ENCODE measurements at places on chromosomes 5 and 9.

DNA sequence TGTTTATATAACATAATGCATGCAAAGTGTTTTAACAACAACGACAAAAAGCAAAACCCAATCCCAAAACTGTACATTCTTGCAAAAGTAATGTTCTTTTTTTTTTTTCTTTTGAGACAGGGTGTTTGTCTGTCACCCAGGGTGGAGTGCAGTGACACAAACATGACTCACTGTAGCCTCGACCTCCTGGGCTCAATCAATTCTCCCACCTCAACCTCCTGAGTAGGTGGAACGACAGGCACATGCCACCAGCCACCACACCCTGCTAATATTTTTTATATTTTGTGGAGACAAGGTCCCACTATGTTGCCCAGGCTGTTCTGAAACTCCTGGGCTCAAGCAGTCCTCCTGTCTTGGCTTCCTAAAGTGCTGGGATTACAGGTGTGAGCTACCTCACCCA lies 13.6 kb upstream of the HAVCR1 start:
- H3K4me1 ChIP-seq, result no peaks in the 10 kb centered on the region
- H3K27me3 ChIP-seq, result no peaks in the 10 kb centered on the region
- no peak for DNase-seq

GRCh38 chr5:51033215-51033614 lies 350.0 kb upstream of the ISL1 start:
- H3K27ac ChIP-seq, result no peak overlapping the region
- H3K27me3 ChIP-seq, result no peaks in the 10 kb centered on the region
- no peaks in the 10 kb centered on the region for H3K36me3 ChIP-seq
- no peak overlapping the region for H3K4me3 ChIP-seq
- no peak for DNase-seq

DNA sequence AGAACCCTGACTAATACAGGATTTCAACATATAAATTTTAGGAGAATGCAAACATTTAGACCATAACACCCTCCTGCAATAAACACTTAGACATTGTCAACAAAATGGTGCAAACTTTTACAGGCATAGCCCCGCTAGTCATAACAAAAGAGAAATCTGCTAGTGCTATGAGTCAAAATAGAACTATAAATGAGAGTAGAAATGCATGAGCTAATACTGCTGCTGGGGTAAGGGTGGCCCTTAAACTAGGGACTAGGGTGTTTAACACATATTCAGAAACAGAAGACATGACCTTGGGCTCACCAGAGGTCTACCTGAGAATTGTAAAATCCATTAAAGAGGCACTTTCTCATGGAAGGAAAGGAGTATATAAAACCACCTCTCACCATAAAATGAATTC lies 131.6 kb downstream of the TLR4 start:
- no peak for DNase-seq
- no peaks in the 10 kb centered on the region for H3K36me3 ChIP-seq
- no peaks in the 10 kb centered on the region for H3K27me3 ChIP-seq
- H3K4me1 ChIP-seq, result no peaks in the 10 kb centered on the region
- H3K27ac ChIP-seq, result no peak overlapping the region

DNA sequence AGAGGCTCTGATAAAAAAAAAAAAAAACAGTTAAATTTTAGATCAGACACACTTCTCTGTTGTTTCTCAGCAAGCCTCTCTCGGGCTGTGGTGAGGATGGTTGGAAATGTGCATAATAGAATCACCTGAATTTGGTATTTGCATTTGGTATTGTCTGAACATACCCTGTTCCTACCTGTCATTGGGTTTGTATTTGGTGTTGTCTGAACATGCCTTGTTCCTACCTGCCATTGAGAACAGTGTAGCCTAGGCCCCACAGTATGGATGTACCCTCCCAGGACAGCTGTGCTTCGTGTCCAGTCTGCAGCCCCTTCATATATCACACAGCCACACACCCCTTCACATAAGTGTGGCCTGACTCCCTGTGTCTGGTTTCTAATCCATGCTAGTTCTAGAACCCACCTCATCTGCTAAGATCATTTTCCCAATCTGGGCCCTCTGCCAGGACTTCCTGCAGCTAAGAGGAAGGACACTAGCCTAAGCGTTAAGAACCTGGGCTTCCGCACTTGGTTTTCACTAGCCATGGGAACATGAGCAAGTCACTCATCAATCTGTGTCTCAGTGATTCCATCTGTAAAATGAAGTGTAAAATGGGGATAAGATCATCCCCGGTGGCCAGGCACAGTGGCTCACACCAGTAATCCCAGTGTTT lies 49.2 kb downstream of the ITGA2 start:
- DNase-seq, result no peak
- no peaks in the 10 kb centered on the region for H3K36me3 ChIP-seq
- H3K4me3 ChIP-seq, result no peak overlapping the region
- H3K27ac ChIP-seq, result no peak overlapping the region
- H3K4me1 ChIP-seq, result no peaks in the 10 kb centered on the region
- no peaks in the 10 kb centered on the region for H3K27me3 ChIP-seq
